Right hindlimb (tissue), 1 donor: ENCODE measurements at places on chromosomes 5 and 9.
A peak's percentile ranks its signal among the peaks of the same experiment; 100 is the strongest.

DNA sequence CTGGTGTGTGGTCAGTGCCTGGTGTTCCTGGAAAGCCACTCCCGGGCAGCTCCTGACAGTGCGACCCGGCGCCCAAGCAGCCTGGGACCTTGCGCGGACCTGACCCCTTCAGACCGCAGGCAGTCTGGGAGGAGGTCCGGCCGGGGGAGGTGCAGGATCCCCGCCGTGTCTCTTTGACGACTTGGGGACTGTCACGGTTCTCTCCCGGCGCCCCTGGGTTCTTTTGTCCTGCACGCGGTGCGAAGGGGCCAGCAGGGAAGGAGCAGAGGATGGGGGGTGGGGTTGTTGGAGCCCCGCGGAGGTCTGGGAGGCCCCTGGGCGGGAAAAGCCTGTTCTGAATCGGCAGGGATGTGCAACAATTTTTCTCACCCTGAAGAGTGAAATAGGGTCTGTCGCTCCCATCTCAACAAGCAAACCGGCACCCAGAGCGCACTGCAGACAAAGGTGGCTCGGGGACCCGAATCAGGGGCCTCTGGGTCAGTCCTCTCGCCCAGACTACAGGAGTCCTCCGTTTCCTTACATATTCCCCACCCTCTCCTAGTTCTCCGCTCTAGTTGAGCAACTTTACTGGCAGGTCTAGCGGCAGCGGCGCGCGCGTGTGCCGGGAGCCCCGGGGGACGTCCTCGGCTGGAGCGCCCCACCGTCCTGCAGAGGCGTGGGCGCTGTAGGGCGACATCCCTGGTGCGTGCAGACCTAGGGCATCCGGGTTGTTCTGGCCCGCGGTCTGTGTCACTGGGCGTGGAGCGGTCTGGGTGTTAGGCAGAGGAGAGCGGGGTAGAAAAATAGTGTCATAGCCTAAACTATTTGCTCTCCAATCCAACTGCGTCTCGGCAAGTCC is 1.2 kb downstream of the VCAN start:
- peak; percentile 77 for DNase-seq

- no peak for DNase-seq
Observed at GRCh38 chr9:106339882-106340281, 523.1 kb upstream of the ZNF462 start.

GRCh38 chr9:87039809-87040392 is 92.6 kb upstream of the GAS1 start:
- no peak for DNase-seq

DNA sequence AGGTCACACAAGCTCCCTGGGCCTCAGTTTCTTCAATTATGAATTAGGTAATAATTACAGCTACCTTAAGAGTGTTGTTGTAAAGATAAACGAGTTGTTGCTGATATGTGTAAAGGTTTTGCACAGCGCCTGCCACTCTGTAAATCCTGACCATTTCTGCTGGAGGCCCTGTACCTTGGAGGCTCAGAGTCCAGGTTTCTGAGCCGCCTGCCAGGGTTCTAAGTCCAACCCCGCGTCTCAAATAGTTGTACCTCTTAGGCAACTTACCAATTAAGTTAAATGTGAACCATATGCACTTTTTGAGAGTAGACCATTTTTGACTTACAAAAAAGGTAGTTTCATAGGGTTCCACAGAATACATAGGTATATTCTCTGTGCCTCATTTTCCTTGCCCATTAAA is 156.8 kb upstream of the KLF9 start:
- no peak for DNase-seq

DNA sequence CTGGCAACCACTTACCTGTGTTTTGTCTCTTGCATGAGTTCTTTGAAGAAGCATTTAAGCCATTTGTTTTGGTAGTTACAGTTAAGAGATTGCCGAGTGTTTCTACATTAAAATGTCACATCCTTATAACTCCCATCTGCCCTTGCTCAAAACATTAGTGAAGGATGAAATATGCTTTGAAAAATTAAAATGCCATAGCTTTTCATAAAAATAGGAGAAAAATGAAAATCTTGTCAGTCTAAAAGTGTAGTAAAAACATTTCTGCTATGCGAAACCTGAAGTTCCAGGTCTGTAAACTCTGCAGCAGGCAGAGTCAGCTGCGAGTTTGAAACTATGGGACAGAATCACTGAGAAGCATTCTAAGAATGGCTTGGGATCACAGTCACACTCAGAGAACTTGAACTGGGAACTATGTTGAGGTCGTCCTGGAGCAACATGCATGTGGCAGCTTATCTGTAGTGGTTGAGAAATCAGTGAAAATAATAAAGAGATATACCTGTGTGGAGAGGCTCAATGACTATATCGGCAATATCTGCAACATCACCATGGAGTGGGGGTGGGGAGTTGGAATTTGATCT is 67.4 kb downstream of the RASGRF2 start:
- DNase-seq: no peak

DNA sequence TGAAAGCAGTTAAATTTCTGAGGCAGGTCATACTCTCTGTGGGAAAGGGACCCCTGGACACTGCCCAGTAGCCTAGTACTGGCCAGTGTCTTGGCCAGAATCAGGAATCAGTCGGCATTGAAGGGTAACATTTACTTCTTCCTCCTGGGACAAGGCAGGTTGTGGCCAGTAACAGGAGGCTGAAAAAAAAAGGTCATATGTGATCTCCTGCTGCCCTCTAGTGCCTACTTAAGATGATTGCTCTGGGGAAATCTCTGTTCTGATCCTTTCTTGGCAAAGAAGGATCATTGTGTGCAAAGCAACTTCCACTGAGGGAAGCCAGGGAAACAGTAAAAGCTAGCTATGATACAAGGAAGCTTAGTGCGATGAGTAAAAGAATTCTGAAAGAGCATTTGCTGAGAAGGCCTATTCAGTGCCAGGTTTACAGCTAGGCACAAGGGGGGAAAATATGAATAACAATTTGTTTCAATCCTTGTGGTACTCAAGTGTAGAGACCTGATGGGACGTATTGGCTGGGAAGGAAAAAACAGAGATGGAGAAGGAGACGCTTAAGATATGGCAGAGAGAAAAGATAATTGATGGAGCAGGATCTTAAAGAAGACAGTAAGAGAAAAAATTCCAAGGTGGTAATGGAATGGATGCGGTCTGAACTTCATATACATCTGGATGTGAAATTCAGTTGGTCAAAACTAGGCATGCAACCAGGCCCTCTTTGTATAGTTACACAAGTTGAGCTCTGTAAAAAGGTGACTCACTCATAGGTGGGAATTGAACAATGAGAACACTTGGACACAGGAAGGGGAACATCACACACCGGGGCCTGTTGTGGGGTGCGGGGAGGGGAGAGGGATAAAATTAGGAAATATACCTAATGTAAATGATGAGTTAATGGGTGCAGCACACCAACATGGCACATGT is 25.8 kb upstream of the TRIM32 start:
- DNase-seq: no peak

DNA sequence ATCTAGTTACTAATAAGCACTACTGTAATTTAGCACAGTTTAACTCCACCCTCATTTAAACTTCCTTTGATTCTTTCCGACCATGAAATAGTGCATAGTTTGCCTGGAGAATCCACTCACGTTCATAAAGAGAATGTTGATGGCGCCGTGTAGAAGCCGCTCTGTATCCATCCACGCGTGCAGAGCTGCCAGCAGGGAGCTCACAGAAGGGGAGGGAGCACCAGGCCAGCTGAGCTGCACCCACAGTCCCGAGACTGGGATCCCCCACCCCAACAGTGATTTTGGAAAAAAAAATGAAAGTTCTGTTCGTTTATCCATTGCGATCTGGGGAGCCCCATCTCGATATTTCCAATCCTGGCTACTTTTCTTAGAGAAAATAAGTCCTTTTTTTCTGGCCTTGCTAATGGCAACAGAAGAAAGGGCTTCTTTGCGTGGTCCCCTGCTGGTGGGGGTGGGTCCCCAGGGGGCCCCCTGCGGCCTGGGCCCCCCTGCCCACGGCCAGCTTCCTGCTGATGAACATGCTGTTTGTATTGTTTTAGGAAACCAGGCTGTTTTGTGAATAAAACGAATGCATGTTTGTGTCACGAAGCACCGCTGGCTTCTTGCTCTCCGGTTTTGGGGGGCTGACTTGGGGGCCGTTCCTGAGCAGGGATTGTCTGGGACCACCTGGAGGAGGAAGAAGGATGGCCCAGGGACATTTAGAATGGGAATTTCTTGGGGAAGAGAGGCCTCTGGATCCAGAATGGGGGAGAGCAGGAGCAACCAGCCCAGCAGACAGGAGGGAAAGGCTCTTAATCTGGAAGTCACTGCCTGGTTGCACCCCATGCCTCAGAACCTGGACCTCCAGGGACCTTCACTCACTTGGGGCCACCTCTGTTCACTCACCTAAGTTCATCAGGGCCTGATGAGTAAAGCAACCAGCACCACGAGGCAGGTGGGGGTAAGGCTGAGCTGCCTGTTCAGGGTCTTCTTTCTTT is 35.4 kb downstream of the CXXC5 start:
- DNase-seq: no peak

GRCh38 chr5:84622461-84622860 is 237.8 kb upstream of the EDIL3 start:
- DNase-seq: no peak

DNA sequence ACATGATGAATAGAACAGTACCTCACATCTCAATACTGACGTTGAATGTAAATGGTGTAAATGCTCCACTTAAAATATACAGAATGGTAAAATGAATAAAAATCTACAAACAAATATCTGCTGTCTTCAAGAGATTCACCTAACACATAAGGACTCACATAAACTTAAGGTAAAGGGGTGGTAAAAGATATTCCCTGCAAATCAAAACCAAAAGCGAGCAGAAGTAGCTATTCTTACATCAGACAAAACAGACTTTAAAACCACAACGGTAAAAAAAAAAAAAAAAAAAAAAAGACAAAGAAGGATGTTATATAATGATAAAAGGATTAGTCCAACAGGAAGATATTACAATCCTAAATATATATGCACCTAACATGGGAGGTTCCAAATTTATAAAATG is 214.0 kb upstream of the MAST4 start:
- no peak for DNase-seq

- no peak for DNase-seq
Observed at GRCh38 chr5:123845356-123846100, 333.6 kb downstream of the CSNK1G3 start.

- DNase-seq: no peak
Observed at GRCh38 chr9:96116275-96117064, 185.5 kb downstream of the HSD17B3 start.

DNA sequence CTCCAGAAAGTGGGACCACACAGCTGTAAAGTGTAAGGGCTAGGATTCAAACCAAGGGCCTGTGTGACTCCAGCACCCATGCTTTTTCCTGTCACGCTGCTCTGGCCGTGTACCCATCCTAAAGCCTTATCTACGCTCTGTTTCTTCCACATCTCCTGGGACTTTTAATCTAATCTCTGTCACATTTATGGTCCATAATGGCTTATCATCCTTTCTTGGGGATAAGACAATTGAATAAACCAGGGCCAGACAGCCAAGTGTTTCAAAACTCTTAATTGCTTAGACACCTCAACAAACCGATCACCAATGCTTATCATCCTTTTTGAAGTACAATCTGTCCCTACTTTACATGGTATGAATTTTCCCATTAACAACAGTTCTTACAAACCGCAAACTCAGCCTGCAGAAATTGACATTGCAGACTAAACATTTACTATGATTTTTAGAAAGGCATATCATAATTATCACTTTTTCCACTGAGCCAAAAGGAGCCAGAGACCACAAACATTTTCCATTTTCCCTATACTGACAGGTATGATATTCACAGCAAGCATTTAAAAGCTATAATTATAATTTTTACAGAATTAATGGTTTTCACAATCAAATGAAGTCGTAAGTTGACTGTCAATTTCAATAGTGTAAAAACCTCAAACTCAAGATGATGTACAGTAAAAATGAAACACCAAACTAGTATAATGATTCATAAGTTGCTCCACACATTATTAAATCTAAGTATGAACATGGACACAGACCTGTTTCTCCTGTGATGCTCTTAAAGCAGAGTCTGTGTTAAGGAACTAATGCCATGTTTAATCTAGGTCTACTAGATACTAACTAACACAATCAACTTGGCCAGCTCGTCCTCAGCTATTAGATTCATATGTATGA is 99.5 kb downstream of the FBXW11 start:
- no peak for DNase-seq

- no peak for DNase-seq
Observed at GRCh38 chr5:83512061-83512745, 40.7 kb downstream of the VCAN start.

GRCh38 chr9:3824581-3824980 is 298.8 kb upstream of the RFX3 start:
- no peak for DNase-seq

GRCh38 chr5:57770039-57770438 is 287.4 kb upstream of the ACTBL2 start:
- DNase-seq: no peak

DNA sequence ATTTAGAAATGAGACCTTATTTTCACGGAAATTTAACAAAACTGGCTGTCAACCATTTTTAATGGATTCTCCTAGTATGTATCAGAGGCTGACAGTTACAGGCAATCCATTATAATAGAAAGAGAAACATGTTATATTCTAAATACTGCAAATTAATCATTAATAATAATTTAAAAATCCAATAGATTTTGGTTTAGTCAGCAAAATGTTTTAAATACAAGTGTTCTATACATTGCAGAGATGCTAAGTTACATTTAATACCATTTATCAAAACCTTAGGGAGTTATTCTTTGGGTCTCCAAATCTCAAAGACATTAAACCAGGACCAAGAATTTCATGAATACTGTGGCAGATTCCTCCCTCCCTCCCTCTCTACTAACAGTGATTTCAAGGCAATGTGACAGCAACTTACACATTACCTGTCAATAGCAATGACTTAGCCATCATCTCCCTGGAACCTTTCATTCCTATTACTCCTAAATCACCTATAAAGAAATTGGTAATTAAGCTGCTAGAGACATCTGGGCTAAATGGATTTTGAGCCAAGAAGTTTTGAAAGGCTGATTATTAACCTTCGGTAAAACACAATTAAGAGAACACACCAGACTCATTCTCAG is 768.5 kb upstream of the DMAC1 start:
- DNase-seq: no peak

DNA sequence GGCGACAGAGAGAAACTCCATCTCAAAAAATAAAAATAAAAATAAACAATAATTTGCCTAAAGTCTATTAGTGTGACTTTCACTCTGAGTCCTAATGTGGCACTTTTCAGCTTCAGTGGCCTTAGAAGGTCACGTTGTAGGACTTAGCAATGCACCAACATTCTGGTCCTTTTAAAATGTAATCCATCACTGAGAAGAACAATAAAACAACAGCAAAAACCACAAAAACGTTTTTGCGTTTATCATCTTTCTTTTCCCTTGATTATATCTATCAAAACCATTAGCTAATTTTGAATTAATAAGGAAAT is 190.1 kb upstream of the ZNF608 start:
- DNase-seq: no peak
